ENCODE measurements at places on chromosomes 6 and 20.

DNA sequence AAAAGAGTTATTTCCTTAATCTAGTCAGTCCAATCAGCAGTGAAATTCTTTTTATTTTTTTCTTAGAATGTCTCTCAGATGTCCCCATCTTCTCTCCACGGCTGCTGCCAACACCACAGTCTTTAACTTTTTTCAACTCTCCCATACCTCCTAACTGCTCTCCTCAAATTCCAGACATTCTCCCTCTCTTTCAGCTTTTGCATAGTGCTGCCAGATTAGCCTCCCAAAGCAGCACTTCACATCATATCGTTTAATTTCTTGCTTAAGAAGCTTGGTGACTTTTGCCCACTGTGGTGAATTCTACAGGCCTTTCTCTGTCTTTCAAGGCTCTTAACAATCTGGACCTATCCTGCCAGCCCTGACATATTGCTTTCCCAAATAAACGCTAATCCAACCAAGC is 233.4 kb downstream of the UST start:
- no peak for DNase-seq

DNA sequence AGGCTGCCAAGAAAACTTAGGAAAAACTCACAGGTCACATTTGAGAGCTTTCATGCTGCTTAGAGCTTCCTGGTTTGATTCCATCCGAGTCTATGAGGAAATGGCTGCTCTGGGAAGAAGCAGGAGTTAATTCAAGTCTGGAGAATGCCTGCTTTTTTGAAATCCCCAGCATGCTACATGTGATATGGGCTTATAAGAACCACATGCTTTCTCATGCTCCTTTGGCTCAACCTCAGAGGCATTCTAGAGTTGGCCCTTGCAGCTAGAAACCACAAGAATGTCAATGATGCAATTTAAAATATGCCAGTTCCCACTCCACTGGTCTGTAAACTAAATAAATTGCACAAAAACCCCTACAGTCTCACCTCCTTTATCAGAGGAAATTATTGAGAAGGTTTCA is 142.9 kb upstream of the OLIG3 start:
- DNase-seq = no peak

GRCh38 chr20:23122321-23122720 is 36.2 kb upstream of the CD93 start:
- DNase-seq = no peak

GRCh38 chr6:42610416-42610815 is 46.6 kb downstream of the UBR2 start:
- DNase-seq = no peak

DNA sequence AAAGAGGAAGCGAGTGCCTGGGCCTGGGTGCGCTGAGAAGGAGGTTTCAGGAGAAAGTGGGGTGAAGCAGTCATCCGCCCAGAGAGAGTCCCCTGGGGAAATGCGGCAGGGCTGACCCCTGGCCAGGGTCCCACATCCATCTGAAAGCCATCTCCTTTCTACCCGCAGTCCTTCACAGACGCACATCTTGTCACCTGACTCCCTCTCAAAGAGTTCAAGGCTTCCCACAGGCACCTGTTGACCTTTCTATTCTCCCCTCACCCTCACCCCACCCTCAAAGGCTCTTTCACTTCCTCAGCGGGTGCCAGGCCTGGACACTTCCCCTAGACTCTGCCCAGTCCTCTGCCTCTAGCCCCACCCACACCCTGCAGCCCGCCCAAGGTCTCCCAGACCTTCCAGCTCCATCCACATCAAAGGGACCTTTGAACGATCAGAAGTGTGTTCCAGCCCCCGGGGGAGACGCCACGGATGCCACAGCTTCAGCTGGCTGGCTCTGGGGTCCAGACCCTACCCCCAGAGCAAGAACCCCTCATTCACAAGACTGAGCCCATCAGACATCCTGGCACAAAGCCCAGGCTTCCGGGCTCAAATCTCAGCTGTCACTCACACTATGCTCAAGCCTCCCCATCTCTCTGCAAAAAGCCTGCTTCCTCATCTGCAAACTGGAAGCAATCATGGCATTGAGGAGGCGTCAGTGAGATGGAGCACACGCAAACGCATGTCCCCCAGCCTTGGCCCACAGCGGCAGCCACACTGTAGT is 2.1 kb downstream of the CTSZ start:
- peak; percentile 47 for DNase-seq

DNA sequence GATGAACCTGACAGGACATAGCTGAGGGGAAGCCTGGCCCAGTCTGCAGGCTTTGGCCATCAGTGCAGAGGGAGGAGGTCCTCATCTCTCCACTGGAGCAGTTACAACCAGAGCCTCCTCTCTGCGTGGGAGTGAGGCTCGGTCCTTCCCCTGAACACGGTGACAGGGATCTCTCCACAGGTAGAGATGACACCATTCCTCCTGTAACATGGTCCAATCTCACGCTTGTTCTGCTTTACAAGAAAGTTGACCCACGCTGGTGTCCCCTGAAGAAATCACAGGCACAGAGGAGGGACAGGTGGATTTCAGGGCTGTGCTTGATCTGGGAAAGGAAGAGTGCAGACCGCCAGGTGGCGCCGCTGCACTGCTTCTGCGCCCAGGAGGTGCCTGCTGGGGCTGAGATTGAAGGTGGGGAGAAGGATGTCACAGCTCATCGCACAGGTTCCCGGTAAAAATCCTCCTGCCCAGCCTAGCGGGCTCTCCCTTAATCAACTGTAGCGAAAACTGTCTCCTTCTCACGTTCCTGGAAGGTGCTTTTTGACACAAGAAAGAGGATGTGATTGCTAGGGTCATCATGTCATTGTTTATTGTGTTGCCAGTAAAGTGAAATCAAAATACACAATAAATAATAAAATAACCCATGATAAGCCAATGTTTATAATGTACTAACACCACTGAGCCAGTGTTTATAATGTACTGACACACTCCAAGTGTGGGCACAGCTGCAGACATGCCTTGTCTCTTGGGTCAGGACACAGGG is 20.4 kb downstream of the HLA-G start:
- DNase-seq = peak; percentile 89

DNA sequence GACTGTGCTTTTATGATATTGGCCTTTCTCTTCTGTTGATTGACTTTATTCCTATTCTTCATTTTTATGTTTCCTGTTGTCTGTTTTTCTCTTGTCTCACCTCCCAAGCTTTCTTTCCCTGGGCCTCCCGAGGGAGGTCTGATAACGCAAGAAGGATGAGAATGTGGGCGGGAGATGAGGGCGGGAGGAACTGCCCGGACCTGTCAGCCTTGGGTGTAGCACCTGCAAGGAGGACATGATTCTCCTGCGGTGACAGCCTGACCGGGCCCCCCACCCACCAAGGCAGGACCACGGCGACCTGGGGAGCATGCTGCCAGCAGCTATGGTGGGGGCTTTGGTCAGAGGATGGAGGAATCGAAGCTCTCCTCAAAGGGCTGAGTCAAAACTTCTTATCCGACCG is 86.9 kb downstream of the PLEKHG1 start:
- DNase-seq = no peak

DNA sequence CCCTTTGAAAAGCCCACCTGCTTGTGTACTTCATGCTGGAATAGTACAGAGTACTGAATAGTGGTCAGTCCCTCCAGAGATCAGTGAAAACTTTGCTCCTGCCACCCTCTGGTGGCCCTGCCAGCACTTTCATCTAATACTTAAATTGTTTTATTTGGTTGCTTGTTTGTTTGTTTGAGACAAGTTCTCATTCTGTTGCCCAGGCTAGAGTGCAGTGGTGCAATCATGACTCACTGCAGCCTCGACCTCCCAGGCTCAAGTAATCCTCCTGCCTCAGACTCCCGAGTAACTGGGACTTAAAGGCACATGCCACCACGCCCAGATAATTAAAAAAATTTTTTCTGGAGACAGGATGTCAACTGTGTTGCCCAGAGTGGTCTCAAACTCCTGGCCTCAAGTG is 9.1 kb downstream of the FAM83D start:
- no peak for DNase-seq

DNA sequence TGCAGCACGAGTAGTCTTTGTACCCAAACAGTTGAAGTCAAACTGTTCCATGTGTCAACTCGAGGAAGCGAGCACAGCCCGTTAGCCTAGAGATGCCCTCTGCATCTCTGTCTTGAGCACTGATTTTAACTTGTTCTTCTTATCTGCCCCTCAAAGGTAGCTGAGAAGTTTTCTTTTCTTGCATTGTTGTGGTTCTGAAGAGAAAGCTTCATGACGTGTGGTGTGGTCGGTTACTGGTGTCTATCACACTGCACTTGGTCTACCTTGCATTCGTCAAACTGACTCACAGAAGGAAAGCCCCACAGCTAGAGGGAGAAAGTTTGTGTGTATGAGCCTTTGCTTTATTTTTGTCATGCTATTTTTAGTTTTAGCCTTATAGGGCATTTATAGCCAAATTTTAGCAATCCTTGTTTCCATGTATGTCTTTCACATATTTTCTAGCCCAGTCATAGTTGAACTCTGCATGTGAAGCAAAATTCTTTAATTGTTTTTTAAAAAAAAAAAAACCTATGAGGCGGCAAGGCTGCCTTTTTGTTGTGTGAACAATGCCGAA is 115.1 kb downstream of the JAG1 start:
- peak; percentile 55 for DNase-seq

- DNase-seq = no peak
These were observed 28.7 kb downstream of the PYGB start for GRCh38 chr20:25276533-25277050.

- no peak for DNase-seq
These were observed 506 bp downstream of the RGS17 start for GRCh38 chr6:153130515-153131036.

- no peak for DNase-seq
These were observed 61.3 kb downstream of the SAMD5 start for GRCh38 chr6:147569788-147570187.

DNA sequence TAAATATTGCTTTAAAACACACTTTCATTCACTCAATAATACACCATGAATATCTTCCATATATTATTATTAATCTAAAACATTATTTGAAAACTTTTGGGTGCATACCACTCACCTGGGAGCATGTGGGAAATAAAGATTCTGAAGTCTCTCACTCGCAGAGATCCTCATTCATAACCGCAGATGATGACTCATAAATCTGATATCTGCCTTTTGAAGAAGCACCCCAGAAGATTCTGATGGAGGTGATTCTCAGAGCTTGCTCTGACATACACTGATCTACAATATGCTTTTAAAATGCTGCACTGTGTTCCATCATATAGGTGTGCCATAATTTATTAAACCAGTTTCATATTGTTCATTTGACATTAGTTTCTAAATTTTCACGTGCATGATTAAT is 135.0 kb upstream of the SGK1 start:
- no peak for DNase-seq

GRCh38 chr6:101294676-101295075 is 98.8 kb upstream of the GRIK2 start:
- DNase-seq = no peak

DNA sequence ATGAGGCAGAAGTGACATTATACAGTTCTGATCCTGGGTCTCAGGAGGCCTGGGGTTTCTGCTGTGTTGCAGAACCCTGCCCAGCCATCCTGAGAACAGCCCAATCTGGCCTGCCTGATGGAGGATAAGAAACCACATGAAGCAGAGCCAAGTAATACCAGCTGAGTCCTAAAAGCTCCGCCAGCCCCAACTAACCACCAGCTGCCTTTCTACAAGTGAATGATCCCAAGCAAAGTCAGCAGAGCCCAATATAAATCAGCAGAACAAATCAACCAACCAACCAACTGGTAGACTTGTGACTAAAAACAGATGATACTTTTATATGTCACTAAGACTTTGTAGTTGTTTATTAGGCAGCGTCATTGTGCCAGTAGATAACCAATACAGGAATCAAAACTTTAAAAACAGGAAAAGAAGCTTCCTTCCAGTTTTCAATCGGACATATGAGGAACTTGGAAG is 52.1 kb downstream of the SNX5 start:
- DNase-seq = no peak

GRCh38 chr20:44917399-44917798 is 7.5 kb downstream of the PABPC1L start:
- DNase-seq = no peak

- no peak for DNase-seq
These were observed 18.0 kb upstream of the BHLHE23 start for GRCh38 chr20:63024573-63025392.

GRCh38 chr6:151425561-151425960 is 26.4 kb downstream of the RMND1 start:
- no peak for DNase-seq

DNA sequence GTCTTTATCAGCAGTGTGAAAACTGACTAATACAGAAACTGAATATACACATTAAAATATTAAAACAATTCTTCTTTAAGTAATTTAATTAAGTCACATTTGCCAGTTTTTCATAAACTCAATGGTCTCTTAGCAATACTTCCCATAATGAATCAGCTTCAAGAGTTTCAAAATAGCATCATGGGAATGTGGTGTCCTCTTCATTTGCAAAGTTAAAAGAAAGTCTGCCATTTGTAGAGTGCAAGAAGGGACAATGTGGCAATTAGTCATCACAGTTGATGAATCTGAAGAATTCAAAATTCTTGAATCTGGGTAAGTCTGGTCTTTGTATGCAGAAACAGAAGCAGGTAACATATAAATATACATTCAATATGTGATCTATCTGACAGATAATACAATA is 38.7 kb downstream of the SYNE1 start:
- no peak for DNase-seq

DNA sequence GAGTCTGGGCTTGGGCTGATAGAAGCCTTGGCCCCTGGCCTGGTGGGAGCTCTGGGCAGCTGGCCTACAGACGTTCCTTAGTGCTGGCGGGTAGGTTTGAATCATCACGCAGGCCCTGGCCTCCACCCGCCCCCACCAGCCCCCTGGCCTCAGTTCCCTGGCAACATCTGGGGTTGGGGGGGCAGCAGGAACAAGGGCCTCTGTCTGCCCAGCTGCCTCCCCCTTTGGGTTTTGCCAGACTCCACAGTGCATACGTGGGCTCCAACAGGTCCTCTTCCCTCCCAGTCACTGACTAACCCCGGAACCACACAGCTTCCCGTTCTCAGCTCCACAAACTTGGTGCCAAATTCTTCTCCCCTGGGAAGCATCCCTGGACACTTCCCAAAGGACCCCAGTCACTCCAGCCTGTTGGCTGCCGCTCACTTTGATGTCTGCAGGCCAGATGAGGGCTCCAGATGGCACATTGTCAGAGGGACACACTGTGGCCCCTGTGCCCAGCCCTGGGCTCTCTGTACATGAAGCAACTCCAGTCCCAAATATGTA is 957 bp upstream of the VEGFA start:
- DNase-seq = no peak

- DNase-seq = no peak
These were observed 102.9 kb downstream of the MACROD2 start for GRCh38 chr20:14098261-14098660.

GRCh38 chr6:149560736-149561135 is 5.4 kb upstream of the GINM1 start:
- peak; percentile 36 for DNase-seq

GRCh38 chr6:35209081-35209480 is 4.7 kb upstream of the SCUBE3 start:
- no peak for DNase-seq

DNA sequence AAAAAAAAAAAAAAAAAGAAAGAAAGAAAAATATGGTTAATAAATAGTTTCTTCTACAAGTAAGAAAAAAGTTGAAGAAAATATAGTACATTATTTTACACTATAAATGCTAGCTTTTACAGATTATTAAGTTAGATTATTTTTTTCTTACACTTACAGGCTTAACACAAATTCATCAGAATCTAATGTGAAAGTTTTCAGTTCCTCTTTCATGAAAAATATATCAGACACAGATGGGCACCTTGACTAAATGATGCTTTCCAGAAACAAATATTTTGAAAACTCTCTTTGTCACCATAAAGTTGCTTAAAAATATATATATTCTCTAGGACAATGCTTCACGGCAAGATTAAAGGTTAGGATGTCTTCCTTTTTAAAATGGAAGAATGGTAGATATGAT is 321.8 kb upstream of the HSF2 start:
- no peak for DNase-seq

GRCh38 chr6:37763413-37763812 is 56.1 kb upstream of the ZFAND3 start:
- DNase-seq = no peak

Data from activated CD4-positive, alpha-beta T cell treated with anti-CD3 and anti-CD28 coated beads for 48 hours (primary cell).